ENCODE measurements at places on chromosomes 4 and X. TPM values are rescaled to one million over a fixed set of nuclear protein-coding genes. Genes with fewer than 3 reads are reported as not detected.
A peak's percentile ranks its signal among the peaks of the same experiment; 100 is the strongest.

GRCh38 chr4:151429957-151430570 lies 21.1 kb downstream of the FHIP1A start:
- DNase-seq: no peak

DNA sequence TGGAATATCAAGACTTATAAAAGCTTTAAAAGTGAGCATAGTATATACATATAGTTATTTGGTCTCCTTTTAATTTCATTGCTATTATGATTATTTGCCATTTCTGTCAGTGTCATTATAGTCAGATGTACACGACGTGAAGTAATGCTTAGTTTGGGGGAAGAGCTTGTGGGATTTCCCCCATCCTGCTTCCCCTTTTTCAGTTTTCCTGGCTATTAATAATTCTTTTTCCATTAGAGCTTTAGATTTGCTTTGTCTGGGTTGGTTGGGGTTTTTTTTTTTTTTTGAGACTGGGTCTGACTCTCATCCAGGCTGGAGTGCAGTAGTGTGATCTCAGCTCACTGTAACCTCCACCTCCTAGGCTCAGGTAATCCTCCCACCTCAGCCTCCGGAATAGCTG lies 5.4 kb downstream of the ABCE1 start:
- no peak for DNase-seq

DNA sequence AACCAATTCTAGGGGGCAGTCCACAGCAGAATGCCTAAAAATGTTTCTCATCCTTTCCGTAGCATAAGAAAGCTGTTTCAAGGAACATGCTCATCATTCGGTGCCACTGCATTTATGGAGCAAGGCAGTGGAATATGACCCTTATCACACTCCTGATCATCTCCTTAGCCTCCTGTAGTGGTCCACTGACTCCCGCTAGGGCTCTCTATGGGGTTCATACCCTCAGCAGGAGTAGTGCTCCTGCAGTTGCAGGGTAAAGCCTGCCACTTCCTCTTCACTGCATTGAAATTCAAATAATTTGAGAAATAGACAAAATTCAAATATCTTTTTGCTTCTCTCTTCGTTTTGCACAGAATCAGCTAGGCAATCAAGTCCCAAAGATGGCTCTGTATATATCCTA lies 107.0 kb downstream of the NDST3 start:
- DNase-seq: no peak

DNA sequence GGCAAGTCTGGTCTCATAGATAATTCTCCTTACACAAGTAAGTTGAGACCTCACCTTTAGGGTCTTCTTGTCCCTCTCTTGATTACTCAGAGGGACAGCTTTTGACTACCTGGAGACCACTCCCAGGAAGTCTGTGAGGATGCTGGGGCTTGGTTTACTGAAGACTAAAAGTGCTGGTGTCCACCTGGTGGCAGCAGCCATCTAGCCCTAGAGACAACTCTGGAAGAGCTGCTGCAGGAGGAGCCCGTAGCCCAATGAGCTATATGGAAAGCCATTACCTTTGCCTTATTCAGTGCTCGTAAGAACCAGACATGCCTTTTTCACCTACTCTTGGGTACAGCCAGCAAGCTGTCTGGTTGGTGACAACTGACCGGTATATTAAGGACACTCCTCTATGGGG lies 7.3 kb downstream of the FGFBP2 start:
- no peak for DNase-seq

DNA sequence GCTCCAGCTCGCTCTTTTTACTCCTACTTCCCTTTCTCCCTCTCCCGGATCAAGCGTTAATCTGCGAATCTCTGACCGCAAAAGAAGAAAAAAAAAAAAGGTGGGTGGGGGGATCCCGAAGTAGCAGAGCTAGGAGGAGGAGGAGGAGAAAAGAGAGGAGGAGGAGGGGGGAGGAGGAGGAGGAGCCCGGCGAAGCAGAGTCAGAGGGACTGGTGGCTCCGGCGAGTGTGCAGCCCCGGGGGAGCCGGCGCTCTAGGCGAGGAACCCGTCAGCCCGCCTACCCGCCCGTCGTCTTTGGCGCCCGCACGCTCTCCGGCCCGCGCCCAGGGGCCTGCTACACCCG lies at the start of gene NHSL2:
TSS of gene NHSL2 (plus strand) at position 203 of the 343 bp plus-strand sequence.
- no peak for DNase-seq

- no peak for DNase-seq
Observed at GRCh38 chr4:174193438-174194374, 89.8 kb downstream of the FBXO8 start.

GRCh38 chr4:48603366-48604003 lies 113.4 kb downstream of the ZAR1 start:
- peak; percentile 26 for DNase-seq

DNA sequence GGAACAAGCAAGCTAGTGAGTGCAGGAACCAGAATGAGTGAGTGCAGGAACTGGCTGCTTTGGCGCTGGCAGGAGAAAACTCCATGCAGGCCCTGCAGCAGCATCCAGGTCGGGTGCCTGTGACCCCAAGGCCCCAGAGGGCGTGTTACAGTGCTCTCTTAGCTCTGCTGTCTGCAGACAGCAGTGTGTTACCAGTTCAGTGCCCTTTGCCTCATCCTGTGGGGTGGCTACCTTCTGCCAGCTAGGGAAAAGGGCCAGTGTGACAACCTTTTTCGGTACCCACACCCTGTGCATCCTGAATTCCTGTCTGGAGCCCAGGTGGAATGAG lies 202.3 kb upstream of the SMIM31 start:
- DNase-seq: no peak

DNA sequence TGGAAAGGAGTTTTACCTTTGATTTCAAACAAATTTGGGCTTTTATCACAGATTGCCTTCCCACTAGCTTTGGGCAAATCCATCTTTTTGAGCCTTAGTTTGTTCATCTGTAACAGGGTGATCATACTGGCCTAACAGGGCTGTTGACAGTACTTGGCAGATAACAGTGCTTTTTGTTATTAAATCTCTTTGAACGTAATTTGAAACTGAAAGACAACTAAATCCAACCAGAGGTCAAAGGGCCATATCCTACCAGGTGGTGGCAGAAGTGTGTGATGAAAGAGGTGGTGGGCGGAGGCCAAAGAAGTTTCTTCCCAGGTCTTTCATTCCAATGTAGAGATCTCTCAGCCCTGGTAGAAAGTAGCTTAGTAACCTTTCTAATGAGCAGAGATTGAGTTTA lies 35.2 kb upstream of the TADA2B start:
- DNase-seq: no peak

- no peak for DNase-seq
Observed at GRCh38 chrX:152813206-152813605, 17.4 kb downstream of the CETN2 start.

GRCh38 chrX:38804432-38804681 lies 3.1 kb downstream of the MID1IP1 start:
- DNase-seq: no peak

- no peak for DNase-seq
Observed at GRCh38 chr4:48767055-48767929, 12.8 kb downstream of the FRYL start.

DNA sequence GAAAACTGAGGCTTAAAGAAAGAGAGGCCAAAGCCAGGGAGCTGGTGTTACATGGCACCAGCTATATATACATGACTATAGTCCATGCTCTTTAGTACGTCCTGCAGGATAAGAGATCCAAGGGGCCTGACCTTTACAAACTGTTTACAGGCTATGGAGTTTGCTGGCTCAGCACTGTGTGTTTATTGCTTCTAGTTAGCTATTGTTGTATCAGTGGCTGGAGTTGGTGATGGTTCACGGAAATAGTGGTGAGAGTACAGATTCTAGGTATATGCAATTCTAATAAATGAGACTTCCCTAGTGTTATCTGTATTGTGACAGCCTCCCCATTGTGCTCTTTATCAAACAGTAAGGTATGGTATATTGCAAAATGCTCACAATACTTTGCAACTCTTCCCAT lies 46.5 kb downstream of the REPS2 start:
- no peak for DNase-seq

GRCh38 chrX:37786624-37787422 lies 7.0 kb downstream of the CYBB start:
- DNase-seq: no peak

GRCh38 chr4:173211222-173211621 lies 42.6 kb downstream of the GALNT7 start:
- DNase-seq: no peak

GRCh38 chrX:49184294-49185281 lies 1.6 kb downstream of the PRICKLE3 start:
- peak; percentile 91 for DNase-seq

DNA sequence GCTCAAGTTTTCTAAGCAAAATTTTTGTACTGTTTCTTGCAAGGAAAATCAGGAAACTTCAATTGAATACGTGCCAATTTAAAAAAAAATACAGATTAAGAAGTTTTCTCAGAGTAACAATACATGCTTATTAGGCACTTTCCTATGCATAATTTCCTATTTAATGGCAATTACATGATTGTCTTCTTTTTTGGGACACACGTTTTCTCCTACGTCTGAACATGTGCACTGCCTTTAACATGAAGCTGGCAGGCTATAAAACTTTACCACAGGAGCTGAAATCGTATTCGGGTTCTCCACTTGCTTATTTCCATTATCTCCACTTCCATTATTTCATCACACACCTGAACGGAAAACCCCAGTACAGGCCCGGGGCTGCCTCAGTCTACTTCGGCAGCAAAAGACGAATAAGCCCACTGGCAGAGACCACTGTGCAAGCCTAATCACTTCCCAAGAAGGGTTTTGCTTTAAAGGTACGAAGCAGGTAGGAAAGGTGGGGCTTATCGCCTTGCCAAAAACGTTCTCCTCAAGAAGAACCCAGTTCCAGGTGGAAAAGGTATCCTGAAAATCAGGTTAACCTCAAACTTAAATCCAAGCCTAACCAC lies 575 bp downstream of the RCHY1 start:
- no peak for DNase-seq

GRCh38 chrX:72243472-72243871 lies 4.6 kb upstream of the ERCC6L start:
- no peak for DNase-seq

GRCh38 chr4:140806163-140806562 lies 50.0 kb upstream of the TBC1D9 start:
- DNase-seq: no peak

DNA sequence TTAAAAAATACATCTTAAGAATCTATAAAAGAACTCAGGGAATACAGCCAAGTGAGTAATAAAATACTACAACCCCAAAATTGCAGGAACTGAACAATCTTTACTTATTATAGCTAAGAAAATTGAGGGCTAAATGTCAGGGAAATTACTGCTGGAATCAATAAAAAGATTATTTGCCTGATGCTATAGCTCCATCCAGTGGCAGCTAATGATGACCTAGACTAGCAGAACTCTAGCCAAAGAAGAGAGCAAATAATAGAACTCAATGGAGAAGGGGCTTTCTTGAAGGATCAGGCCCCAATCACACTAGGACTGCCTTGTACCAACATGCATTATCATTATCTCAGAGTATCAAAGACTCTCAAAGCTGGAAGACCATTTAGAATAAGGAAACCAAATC lies 85.0 kb upstream of the FAM241A start:
- no peak for DNase-seq

- peak; percentile 38 for DNase-seq
Observed at GRCh38 chrX:15242899-15243555, 26.9 kb downstream of the ASB9 start.

- DNase-seq: no peak
Observed at GRCh38 chrX:37783305-37783704, 3.4 kb downstream of the CYBB start.

- no peak for DNase-seq
Observed at GRCh38 chr4:1246111-1246881, 2.6 kb downstream of the CTBP1 start.

GRCh38 chrX:17226736-17227135 lies 148.3 kb upstream of the NHS start:
- DNase-seq: no peak

DNA sequence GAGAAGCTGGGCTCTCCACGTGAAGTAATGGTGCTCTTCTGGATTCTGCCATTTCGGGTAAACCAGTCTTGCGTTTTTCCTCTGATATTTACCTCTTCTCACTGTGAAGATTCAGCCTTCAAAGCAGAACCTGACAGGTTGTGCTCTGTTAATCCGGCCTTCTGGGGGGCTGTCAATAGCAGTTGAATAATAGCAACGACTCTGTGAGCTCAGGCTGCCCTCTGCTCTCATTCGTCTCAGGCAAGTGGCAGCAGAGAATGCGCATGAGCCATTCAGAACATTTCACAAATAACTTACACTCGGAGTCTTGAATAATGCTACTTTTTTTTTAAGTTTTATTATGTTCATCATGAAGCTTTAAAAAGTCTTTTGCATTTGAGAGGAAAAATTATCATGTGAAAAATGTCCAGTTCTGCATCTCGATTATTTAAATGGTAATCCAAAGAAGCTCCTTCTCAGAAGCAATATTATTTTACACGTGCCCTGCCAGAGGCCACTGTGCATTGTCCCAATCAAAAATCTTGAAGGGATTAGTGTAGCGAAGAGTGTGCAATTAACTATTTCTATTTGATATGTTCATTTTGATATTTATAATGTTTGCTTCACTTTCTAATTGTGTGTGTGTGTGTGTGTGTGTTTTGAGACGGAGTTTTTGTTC lies 354.2 kb upstream of the FAT1 start:
- DNase-seq: no peak

GRCh38 chr4:184599492-184600135 lies 49.6 kb downstream of the CASP3 start:
- no peak for DNase-seq

DNA sequence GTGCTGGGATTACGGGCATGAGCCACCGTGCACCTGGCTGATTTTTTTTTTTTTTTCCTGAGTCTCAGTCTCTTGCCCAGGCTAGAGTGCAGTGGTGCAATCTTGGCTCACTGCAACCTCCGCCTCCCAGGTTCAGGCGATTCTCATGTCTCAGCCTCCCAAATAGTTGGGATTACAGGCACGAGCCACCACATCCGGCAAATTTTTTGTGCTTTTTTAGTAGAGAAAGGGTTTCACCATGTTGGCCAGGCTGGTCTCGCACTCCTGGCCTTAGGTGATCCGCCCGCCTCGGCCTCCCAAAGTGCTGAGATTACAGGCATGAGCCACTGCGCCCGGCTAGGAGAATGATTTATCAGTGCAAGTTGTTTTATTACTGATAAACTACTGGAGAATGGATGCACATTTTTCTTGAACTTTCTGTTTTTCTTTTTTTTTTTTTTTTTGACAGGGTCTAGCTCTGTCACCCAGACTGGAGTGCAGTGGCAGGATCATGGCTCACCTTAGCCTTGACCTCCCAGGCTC lies 39.7 kb upstream of the DHRSX start:
- DNase-seq: no peak

GRCh38 chr4:173182403-173182802 lies 13.8 kb downstream of the GALNT7 start:
- DNase-seq: no peak

- DNase-seq: peak; percentile 19
Observed at GRCh38 chrX:138128027-138128671, 562.2 kb downstream of the ZIC3 start.

Gene HS6ST2
- 1.2 TPM for total RNA-seq

Gene IL3RA
- 3.8 TPM for total RNA-seq

Gene NLGN3
- total RNA-seq: 2.5 TPM

Gene FMR1NB
- total RNA-seq: not detected

Gene ADAM29
- not detected for total RNA-seq

Gene FGFRL1
- 28.2 TPM for total RNA-seq

Gene TEX13C
- not detected for total RNA-seq

Gene CCKAR
- 68.5 TPM for total RNA-seq

Gene RTL3
- total RNA-seq: not detected

Gene CPE
- 39.6 TPM for total RNA-seq

Gene EGF
- total RNA-seq: 1.6 TPM

Gene ZIC3
- not detected for total RNA-seq

Gene PARM1
- 92.3 TPM for total RNA-seq

Gene TAF7L
- total RNA-seq: not detected

Data from mucosa of gallbladder (tissue), 1 donor.